SJSA1 (cell line): ENCODE measurements at places on chromosomes 3 and 15. TPM values are rescaled to one million over a fixed set of nuclear protein-coding genes. Genes with fewer than 3 reads are reported as not detected.

DNA sequence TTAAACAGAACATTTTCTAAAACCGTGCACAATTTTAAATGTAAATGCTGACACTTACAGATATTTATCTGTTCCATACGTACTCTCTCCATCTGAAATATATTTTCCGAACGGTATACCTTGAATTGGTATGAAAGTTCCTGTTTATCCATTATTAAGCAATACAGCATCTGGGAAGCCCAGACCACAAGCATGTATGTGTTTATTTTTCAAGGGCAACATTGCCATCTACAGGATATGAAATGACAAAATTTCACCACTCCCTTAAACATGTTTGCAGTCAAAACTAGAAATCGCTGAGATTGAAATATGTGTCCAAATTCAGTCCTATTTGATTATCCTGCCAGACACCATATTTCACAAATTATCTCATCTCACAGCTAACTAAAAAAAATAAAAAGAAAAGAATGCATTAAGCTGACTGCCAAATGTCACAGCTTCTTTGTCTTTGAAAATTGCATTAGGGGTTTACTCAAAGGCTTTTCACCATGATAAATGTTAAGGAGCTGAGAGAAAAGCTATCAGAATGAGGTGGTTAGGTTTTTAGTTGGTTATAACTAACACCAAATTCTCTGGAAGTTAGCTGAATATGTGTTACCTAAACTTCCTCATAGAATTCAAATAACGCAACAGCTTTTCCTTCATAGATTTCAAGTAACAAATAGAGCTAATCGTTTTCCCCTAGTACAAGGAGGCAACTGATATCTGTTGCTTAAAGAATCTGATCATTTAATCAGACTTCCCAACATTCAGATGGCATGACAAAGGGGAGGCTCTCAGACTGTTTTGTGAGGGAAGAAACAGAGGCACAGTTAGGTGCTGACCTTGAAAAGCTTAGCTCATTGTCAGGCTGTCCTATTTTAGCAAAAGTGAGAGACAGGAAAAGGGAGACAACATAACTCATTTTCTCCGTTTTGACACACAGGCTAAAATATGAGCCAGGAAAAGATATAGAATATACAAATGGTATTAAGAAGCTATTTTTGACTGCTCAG lies 533.1 kb downstream of the TBL1XR1 start:
- DNase-seq: no peak

- DNase-seq: peak; percentile 14
Measured at GRCh38 chr15:60389261-60390077, 8.3 kb downstream of the ANXA2 start.

DNA sequence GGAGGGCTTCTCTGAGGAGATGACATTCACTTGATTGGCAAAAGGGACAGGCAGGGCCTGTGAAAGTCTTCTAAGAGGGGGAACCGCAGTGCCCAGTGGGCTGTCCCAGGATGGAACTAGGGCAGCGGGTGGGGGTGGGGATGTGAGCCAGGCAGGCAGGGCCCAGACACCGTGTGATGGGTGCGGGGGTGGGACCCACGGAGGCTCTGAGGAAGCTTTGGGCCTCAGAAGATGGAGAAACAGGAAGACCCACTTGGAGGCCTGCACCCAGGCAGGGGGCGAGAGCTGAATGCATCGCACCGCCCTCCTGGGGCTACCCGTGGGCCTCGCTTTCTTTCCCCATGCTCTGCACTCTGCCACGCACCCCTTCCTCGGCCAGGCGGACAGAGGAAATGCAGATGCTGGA lies 32.9 kb upstream of the ACAD9 start:
- DNase-seq: no peak

The CCDC80 gene
- 58.4 and 74.8 TPM in 2 replicates for total RNA-seq

The SEMA5B gene
- total RNA-seq: not detected in 2 replicates

- no peak for DNase-seq
Measured at GRCh38 chr3:128334086-128334645, 132.5 kb downstream of the DNAJB8 start.

DNA sequence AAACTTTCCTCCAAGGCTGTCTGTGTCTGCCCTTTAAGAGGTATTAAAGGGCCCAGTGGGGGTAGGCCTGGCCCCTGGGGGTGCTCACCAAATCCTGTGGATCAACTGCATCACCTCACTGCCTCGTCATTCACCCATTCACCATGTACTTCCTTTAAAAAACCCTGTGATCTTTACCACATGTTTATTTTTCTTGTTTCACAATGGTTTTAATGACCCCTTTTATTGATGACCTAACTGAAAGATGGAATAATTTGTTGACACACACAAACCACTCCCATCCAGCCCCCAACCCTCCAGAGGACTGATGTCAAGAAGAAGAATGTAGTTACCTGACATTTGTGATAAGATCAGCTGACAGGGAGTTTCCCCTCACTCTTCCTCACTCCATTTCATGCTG lies 40.8 kb downstream of the KCNAB1 start:
- DNase-seq: peak; percentile 12

- DNase-seq: no peak
Measured at GRCh38 chr15:51134416-51135199, 39.9 kb upstream of the TNFAIP8L3 start.

DNA sequence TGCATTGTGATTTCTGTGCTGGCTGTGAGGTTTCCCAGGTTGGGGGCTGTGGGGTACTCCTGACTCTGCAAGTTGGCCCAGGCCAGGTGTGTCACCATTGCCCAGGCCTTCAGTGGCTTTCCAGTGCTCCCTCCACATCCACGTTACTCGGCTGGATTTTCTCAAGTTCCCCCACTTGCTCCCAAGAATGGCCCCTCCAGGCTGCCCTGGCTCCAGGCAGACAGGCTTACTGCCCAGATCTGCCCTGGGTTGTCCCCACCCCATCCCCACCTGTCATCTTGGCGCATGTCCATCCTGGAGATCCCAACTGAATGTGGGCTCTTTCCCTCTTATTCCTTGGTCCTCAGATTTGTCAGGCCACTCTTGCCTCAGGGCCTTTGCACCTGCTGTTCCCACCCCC lies 3.6 kb downstream of the APBA2 start:
- DNase-seq: no peak

GRCh38 chr3:151479452-151479851 lies 18.6 kb upstream of the IGSF10 start:
- DNase-seq: no peak

GRCh38 chr3:192914848-192915247 lies 2.8 kb downstream of the MB21D2 start:
- no peak for DNase-seq

The EAF2 gene
- 2.3 and 7.4 TPM in 2 replicates for total RNA-seq

GRCh38 chr15:75360391-75360790 lies 8.0 kb downstream of the MAN2C1 start:
- no peak for DNase-seq

The SNTN gene
- total RNA-seq: not detected in 2 replicates

DNA sequence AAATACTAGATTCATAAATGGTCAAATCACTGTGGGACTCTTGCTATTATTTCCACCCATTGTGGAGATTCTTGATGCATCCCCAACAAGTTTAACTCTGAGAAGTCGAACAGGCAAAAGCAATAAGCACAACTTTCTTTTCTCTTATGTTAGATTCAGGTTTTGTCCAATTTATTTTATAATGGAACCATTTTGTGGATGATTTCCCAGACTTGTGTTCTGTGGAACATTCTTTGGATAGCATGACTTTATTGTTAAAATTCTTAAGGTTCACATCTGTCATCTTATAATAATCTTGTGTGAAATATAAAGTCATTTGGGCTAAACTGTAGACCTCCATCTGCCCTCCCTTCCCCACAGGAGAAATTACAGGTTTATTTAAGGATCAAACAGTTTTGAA lies 213.7 kb downstream of the LPP start:
- no peak for DNase-seq

- DNase-seq: no peak
Measured at GRCh38 chr3:87997298-87997697, 61.5 kb downstream of the CGGBP1 start.

The SCG5 gene
- total RNA-seq: 0.87 TPM in 1 of 2 replicates, not detected in the other
